ENCODE measurements at places on chromosomes 5 and 9. TPM values are rescaled to one million over a fixed set of nuclear protein-coding genes. Genes with fewer than 3 reads are reported as not detected.

- no peak for DNase-seq
These were observed 117.4 kb downstream of the SSBP2 start for GRCh38 chr5:81633471-81633870.

SMIM32 gene
- polyA plus RNA-seq, result 0.19 TPM

- DNase-seq, result no peak
These were observed 5.6 kb downstream of the RAB24 start for GRCh38 chr5:177297922-177298321.

CDKN2B-AS1 gene
- 0.29 TPM for polyA plus RNA-seq

GRCh38 chr5:83608122-83608521 is 112.5 kb downstream of the HAPLN1 start:
- DNase-seq, result peak; percentile 63

DNA sequence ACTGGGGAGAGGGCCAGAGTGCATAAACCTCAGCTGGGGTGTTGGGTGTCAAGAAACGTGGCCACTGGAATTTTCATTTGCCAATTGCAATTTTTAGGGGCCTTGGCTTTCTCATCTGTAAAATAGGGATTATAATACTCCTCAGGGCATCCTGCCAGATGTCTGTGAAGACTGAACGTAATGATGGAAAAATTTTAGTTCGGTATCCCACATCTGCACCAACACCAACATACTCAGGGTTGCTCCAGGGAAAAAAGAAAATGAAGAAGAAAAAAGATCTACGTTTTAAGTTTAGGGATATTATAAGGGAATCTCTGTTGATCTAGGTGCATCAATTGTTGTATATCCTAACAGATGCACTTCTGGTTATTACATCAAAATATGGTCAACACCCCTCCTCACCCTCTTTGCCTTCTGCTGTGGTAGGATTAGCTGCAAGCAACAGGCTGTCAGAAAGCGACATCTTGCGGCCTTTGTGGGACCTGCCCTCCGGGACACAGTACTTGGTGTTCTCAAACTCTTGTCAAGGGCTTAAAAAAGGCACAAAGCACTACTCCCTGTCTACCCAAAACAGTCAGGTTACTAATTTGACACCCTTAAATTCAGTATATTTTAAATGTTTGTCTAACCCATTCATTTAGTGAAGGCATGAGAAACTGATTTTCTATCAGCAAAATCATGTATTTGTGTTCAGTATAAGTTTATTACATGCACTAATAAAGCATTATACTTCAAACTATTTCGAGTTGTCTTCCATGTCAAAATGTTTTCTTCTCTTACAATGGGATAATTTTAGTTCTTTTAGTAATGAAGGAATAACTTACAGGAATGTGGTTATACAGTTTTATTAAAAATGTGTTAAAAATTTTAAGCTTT is 8.3 kb upstream of the TBC1D2 start:
- DNase-seq, result peak; percentile 81

DNA sequence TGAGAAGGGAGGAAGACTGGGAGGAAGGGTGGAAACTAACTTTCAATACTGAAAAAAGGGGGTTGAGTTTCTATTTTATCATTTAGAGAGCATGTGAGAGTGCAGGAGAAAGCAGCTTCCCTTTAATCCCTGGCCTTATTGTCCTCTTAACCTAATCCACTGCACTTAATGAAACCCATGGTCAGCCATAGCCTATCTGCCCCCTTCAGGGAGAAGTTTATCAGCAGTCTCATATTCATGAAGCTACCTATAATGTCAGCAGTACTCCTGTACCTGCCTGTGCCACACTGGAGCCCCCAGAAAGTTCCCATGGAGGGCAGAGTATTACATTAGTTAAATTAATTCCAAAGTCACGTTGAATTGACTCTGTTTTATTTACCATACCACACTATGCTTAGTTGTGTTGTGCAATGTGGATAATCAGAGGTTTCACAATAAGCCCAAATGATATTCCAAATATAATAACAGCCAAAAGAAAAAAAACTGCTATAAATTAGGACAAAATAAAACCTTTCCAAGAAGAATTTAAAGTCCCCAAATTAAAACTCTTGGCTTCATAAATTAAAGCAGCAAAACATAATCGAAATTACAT is 62.9 kb downstream of the MUSK start:
- no peak for DNase-seq

GGTA1 gene
- 14.7 TPM for polyA plus RNA-seq

SPATA31D3 gene
- polyA plus RNA-seq, result not detected

DNA sequence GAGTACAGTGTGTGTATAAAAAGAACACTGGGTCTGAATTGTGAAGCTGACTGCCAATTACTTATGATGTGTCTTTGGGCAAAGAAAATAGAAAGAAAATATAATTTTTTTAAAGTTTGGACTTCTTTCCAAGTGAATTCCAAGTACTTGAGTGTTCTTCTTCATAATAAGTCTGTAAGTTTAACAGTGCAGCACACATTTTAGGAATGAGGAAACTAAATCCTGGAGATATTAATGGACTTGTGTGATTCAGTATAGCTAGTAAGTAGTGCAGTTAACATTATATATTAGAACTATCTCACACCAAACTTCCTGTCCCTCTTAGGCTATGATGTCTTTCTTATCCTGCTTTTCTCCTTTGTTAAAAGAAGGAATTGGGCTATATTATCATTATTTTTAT is 1953.8 kb downstream of the MAT2B start:
- peak; percentile 25 for DNase-seq

ABCA1 gene
- polyA plus RNA-seq, result 3.9 TPM

GRCh38 chr9:15160673-15161072 is 146.3 kb downstream of the TTC39B start:
- no peak for DNase-seq
